Spinal cord (tissue), 10 donors: ENCODE measurements at places on chromosomes 1 and 21. TPM values are rescaled to one million over a fixed set of nuclear protein-coding genes. Genes with fewer than 3 reads are reported as not detected.

GRCh38 chr1:187157115-187157514, 328.4 kb downstream of the PLA2G4A start:
- no peaks in the 10 kb centered on the region for H3K4me1 ChIP-seq
- H3K4me3 ChIP-seq: no peak overlapping the region
- no peak overlapping the region for H3K27ac ChIP-seq
- no peaks in the 10 kb centered on the region for H3K27me3 ChIP-seq
- H3K36me3 ChIP-seq: no peaks in the 10 kb centered on the region
- no peak for DNase-seq

The E2F2 gene
- polyA plus RNA-seq: 3.5 TPM

DNA sequence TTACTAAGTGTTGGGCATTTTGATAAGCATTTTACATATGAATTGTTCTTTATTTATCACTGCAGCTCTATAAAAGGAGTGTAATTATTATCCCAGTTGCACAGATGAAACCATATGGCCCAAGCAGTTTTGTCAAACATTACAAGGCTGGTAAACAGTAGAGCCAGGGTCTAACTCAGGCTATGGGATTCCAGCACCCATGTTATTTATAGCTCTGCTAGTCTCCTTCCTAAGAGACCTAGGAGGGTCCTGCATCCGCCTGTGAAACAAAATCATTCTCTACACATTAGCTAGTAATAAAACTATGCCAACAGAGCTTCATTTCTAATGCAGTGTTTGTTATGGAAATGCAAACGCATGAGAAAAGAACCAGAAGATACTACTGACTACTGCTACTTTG, 58.6 kb downstream of the IL23R start:
- no peaks in the 10 kb centered on the region for H3K36me3 ChIP-seq
- DNase-seq: no peak
- H3K27me3 ChIP-seq: no peaks in the 10 kb centered on the region
- H3K4me3 ChIP-seq: no peak overlapping the region
- no peak overlapping the region for H3K27ac ChIP-seq
- H3K4me1 ChIP-seq: no peaks in the 10 kb centered on the region

The CACNA1S gene
- polyA plus RNA-seq: 0.16 TPM

- H3K4me1 ChIP-seq: peaks cover 34% of the 10 kb centered on the region
- DNase-seq: no peak
- no peak overlapping the region for H3K4me3 ChIP-seq
- H3K27ac ChIP-seq: peak overlapping the region; percentile 77
These were observed 135.3 kb upstream of the IRF2BP2 start for GRCh38 chr1:234745276-234745675.

- H3K27ac ChIP-seq: no peak overlapping the region
- peaks cover 29% of the 10 kb centered on the region for H3K36me3 ChIP-seq
- DNase-seq: no peak
- no peaks in the 10 kb centered on the region for H3K4me1 ChIP-seq
These were observed 43.0 kb downstream of the TRIM11 start for GRCh38 chr1:228363686-228364067.

The DYRK1A gene
- polyA plus RNA-seq: 50.0 TPM

DNA sequence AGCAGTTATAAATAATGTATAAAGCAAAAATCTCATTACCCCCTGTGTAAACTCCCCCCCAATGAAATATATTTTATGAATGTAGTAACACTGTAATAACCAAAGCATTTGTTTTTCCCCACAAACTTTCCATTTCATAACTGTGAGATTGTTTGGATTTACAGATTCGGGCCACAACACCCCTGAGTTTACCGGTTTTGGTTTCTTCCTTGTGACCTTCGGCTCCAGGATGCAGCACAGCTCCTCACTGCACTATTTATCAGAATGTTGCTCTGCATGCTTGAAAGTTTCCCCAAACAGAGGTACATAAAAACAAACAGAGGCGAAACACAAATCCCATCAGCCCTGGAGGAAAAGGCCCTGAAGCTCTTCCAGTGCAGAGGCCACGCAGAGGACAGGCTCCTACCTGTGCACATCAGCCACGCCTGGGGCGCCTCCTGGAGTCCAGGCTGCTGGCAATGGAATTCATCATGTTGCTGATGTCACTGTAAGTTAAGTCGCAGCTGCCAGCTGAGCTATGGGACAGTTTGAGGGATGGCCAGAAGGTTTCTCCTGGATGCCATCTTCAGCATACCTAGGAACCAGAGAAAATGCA, 122.0 kb downstream of the LMO4 start:
- no peak overlapping the region for H3K4me3 ChIP-seq
- H3K27ac ChIP-seq: no peak overlapping the region
- no peak for DNase-seq

- H3K4me1 ChIP-seq: no peaks in the 10 kb centered on the region
- H3K4me3 ChIP-seq: no peak overlapping the region
- H3K36me3 ChIP-seq: no peaks in the 10 kb centered on the region
- no peak for DNase-seq
- no peaks in the 10 kb centered on the region for H3K27me3 ChIP-seq
- no peak overlapping the region for H3K27ac ChIP-seq
These were observed 44.4 kb downstream of the RWDD3 start for GRCh38 chr1:95278173-95279006.

GRCh38 chr21:39553331-39553730, 59.4 kb upstream of the B3GALT5 start:
- no peaks in the 10 kb centered on the region for H3K27me3 ChIP-seq
- H3K36me3 ChIP-seq: no peaks in the 10 kb centered on the region
- H3K27ac ChIP-seq: no peak overlapping the region
- H3K4me1 ChIP-seq: peaks cover 5% of the 10 kb centered on the region
